ENCODE measurements at places on chromosomes 5 and 9.

DNA sequence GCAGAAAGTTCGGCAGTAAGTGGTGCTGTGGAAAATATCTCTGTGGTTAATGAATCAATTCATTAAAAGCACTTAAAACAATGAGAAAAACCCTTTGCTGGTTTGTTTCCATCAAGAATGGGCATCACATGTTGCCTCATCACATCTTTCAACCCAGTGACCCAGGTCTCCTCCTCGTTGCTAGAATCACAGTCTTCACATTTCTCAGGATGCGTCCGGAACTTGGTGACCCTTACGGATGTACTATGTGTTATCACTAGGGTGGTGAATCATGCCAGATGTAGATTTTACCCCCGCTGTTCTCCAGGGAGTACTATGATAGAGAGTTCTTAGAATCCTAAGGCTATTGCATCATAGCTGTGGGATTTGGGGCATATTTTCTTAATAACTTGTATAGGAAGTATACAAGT lies 217.9 kb upstream of the KLF4 start:
- no peak for DNase-seq

DNA sequence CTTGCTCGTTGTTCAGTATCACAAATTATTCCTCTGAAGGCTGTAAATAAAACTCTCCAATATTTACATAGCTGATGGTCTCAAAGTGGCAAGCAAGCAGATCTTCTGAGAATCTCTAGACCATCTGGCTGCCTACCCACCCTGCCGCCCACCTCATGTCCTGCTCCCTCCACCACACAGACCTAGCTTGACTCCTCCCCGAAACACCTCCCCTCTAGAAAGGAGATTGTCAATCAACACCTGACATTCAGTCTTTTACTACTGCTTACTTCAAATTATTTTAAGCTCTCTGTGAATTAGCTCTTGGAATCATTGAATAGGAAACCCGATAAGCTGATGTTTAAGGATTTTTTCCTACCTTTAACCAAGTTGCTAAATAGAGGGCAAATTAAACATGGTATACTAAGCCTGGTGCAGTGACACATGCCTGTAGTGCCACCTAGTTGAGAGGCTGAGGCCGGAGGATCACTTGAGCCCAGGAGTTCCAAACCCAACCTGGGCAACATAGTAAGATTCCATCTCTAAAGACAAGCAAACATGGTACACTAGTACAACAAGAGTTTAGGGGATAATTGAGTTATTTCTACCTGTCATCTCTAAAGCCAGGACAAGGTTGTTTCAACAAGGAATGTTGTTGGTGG lies 10.9 kb upstream of the SOWAHA start:
- no peak for DNase-seq

DNA sequence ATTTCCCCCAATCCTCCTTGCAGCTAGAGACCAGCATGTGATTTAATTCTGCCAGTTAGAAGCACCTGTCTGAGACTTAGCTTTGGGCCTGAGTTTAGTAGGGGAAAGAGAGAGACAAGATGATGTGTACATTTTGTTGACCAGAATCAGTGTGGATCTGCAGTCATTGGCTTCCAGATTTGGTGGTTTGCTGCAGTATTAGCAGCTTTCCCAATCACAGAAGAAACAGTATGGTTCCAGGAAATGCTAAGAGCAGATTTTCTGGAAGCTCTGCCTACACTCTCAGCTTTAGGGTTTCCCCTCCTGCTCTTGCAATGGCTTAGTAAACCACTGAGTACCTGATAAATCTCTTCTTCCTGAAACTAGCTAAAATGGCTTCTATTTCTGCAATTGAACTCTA lies 48.8 kb upstream of the FREM1 start:
- DNase-seq = no peak

DNA sequence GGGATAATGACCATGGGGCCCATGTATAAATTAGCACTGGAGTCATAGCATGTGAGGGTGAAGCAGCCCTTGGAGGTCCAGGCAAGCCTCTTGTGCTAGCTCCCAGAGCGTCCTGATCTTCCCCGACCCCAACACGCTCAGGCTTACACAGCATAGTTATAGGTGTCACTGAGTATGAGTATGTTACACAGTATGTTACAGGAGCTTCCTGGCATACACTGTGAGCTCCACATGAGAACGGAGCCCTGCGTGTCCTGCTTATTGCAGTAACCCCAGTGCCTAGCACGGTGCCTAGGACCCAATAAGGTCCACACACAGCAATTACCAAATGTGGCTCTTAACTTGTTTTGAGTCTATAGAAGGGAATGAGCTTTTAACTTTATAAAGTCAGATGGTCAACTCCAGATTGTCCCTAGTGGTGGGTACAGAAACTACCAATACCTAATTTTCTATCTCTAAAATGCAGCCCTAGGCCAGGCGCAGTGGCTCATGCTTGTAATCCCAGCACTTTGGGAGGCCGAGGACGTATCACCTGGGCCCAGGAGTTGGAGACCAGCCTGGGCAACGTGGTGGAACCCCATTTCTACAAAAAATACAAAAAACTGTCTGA lies 64.1 kb downstream of the PLAC8L1 start:
- no peak for DNase-seq

GRCh38 chr5:157387683-157388093 lies 72.3 kb upstream of the NIPAL4 start:
- DNase-seq = no peak

GRCh38 chr5:38396766-38397165 lies 138.4 kb downstream of the EGFLAM start:
- DNase-seq = no peak

DNA sequence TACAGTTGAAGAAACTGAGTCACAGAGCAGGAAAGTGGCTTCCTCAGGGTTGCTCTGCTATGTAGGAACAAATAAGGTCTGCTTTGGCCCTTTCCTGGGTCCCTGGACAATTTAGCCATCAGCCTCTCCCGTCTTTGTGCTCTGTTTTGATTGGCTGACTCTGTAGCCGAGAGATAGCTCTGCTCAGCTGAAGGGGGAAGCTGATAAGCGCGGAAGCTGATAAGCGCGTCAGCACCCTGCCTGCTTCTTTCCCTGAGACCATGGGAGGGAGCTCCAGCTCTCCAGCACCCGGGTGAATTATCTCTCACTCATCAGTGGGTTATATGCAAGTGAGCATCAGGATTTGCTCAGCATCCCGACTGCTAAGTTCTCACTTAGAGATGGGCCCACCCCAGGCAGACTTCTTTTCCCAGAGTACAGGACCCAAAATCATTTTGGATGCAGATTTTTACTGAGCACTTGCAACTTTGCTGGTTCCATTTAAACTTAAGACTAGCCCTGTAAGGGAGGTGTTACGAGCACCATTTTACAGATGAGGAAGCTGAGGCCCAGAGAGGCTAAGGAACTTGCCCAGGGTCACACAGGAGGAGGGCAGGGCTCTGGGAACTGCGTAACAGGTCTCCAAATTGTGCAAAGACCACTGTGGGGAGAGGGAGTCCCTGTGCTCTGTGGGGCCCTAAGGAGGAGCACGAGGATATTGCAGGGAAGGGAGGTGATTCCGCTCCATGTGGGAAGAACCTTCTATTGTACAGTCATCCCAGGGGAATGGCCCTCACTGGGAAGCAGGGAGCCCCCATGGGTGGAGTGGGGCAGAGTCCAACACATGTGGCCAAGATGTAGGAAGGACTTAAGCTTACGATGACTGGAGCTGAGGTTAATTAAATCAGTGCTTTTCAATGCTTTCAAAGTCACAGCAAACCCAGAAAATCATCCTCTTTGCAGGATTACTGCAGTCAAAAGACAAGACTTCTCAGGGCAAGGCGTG lies 83.7 kb upstream of the ORM1 start:
- DNase-seq = no peak

DNA sequence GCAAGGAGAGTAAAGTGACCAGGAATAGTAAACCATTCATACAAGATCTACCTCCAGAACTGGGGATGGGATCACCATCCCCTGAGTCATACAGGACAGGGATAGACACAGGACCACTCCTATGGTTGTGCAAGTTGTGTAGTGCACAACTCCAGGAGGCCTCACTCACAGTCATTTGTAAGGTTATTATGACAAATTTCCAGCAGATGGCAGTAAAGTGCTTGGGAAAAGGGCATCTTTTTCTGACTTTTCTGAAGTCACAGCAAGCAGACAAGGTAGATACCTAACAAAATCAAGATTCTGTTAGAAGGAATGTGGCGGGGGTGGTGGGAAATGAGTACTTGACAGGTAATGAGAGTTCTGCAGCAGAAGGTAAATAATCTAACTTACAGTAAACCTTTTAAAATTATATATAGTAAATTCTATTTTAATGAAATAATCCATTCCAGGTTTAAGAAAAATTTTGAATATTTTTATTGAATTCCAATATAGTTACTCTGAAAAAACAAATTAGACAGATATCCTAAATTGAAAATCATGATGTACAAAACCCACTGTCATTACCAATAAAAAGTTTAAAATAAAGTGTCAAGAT lies 16.7 kb upstream of the KIF27 start:
- peak; percentile 50 for DNase-seq

GRCh38 chr5:112388074-112388473 lies 31.0 kb downstream of the EPB41L4A start:
- no peak for DNase-seq

- no peak for DNase-seq
Observed at GRCh38 chr5:57316798-57317327, 143.0 kb downstream of the GPBP1 start.

DNA sequence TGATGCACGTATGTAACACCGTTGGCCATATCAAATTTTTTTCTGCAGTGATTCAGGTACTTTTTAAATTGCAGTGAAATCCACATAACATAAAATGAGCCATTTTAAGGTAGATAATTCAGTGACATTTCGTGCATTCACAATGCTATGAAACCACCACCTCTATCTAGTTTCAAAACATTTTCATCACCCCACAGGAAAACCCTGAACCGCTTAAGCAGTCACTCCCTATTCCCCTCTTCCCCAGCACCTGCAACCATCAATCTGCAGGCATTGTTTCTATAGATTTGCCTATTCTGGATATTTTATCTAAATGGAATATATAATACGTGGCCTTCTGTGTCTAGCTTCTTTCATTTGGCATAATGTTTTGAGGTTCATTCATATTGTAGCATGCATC lies 79.2 kb downstream of the BOD1 start:
- DNase-seq = no peak

DNA sequence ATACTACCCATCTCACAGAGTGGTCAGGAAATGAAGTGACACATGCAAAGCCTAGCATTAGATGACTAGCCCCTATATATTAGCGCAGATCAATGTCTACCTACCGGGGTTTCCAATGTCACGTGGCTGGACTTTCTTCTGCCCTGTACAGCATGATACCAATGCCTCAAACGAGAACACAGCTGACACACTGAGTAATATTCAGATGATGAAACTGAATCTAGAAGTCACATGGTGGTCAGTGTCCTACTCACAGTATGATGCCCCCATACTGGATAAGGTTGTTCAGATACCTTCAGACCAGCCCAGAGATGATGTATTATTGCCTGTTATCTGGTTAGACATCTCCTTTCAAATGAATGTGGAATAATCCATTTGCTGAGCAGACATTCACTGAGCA lies 71.1 kb upstream of the FRRS1L start:
- DNase-seq = no peak

All from activated naive CD4-positive, alpha-beta T cell treated with anti-CD3 and anti-CD28 coated beads, Interleukin-2, amount 50 U/mL, for 72 hours (primary cell).